Stromal cell of bone marrow (primary cell): ENCODE measurements at places on chromosomes 2 and 18.

- no peak for DNase-seq
Observed at GRCh38 chr2:215556979-215557378, 121.1 kb upstream of the FN1 start.

DNA sequence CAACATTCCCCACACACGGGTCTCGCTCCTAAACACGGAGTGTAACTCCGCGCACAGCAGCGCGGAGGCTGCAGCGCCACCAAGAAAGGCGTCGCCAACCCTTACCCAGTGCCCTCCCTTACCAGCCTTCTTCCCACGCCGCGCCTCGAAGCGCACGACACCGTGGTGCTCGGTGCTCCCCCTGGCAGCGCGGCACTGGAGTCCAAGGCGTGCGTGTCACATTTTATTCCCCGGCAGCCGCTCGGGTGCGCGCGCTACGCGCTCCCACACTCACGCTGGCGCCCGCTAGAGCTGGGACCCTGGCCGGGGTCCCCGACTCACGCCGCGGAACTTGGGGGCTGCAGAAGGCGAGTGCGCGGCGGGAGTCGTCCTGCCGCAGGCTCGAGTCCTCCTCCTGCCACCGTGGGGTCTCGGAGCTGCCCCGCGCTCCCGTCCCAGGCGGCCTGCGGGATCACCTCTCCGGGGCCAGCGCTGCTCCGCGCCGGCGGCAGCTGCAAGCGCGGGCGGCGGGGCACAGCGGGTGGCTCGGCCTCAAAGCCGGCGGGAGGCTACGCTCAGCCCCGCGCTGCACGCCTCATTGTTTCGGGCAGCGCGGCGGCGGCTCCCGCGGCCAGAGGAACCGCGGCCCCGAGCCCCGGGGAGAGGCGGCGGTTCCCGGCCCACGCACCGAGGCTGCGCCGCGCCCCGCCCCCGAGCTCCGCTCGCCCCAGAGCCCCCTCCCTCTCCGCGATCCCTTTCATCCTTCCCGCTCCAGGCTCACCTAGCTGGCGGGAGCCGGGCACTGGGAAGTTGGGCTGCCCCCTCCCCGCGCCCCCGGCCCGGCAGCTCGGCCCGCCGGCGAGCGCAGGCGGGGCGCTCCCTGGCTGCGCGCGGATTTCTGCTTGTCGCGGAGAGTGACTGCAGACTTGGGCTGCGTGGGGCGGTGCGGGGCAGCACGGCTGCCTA is at the start of gene ST6GAL2:
TSS of gene ST6GAL2 (minus strand) at position 197 of the 945 bp plus-strand sequence. CDS start 42,190 bp downstream, outside the sequence.
- no peak for DNase-seq

DNA sequence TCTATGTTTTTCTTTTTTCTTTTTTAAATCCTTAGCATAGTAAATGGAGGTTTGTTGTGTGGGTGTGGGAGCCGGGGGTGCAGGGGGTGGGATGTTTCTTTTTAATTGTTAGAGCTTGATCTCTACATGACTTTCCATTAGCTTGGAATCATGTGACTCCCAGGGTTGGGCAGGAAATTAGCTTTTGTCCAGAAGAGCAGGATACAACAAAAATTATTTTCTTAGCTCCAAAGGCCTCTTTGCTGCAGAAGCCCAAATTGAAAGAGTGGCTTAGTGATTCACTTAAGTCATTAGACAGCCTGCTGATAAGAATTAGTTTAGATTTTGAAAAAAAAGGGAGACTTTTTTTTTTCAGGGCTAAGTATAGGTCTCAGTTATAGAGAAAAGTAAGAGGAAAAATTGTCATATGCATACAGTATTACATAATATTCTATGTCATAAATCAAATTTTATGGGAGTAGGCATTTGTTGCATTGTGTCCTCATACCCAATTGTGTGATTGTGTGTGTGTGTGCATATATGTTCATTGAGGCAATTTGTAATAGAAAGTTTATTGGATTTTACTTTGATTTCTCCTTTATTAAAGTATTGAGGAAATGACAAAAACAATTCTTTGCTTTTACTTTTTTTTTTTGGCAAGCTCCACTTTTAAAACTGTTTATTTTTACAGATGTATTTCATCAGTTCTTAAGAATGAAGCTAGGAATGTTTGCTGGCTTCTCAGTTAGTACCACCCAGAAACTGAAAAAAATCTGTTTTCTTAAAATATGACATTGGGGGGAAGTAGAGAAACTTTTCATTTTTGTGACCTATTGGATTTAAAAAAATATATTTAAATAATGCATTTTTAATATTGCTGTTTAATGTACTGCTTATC is 47.4 kb downstream of the TSPYL6 start:
- peak; percentile 21 for DNase-seq

DNA sequence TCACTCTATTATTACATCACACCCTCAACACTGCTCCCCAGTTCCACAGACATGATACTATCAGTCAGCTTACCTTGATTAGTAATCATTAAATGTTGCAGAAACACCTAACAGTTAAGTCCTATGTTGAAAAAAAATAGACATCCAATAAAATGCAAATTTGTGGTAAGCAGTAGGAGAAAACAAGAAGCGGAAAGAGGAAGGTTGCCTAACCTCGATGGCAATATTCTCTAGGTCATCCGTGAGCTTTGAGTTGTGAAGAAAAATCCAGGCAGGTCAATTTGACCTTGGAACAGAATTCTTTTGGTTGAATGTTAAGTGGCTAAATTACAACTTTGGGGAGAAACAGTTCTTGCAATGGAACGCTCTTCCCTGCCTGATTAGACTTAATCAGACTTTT is 264.4 kb downstream of the AFF3 start:
- no peak for DNase-seq

DNA sequence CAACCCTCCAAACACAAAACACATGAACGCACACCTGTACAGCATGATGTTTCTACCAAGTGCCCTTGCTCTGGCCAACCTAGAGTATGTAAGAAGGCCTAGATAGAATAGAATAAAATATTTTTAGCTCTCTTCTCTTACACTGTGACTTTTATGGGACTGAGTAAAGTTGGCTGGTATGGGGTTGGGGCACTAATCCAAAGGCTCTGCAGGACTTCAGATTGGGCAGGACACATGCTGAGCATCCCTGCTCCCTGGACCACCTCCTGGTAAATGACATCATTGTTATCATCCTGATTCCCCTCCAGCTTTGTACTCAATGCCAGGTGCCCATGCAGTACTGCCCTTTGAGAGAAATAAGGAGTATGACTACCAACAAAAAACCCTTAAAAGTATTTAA is 322.2 kb downstream of the SLC8A1 start:
- DNase-seq, result no peak

DNA sequence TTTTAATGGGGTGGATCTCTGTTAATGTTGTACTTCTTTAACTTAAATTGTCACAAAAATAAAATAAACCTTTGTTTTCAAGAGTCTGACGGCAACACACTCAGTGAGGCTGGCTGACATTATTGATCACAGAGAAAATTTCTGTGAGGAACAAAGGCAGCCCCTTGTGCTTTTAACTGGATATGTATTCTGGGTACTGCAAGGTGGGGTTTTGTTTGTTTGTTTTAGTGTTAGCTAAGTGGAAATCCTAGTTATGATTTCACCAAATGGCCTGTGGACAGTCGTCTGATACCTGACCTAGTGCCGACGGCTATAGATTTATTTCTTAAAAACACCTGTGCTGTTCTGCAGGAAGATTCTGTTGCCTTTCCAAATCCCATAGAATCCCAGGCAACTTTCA is 1329.5 kb upstream of the ZEB2 start:
- no peak for DNase-seq

- DNase-seq, result no peak
Observed at GRCh38 chr2:239715606-239716005, 309.5 kb downstream of the NDUFA10 start.

GRCh38 chr2:105712981-105713596 is 31.6 kb upstream of the NCK2 start:
- no peak for DNase-seq

DNA sequence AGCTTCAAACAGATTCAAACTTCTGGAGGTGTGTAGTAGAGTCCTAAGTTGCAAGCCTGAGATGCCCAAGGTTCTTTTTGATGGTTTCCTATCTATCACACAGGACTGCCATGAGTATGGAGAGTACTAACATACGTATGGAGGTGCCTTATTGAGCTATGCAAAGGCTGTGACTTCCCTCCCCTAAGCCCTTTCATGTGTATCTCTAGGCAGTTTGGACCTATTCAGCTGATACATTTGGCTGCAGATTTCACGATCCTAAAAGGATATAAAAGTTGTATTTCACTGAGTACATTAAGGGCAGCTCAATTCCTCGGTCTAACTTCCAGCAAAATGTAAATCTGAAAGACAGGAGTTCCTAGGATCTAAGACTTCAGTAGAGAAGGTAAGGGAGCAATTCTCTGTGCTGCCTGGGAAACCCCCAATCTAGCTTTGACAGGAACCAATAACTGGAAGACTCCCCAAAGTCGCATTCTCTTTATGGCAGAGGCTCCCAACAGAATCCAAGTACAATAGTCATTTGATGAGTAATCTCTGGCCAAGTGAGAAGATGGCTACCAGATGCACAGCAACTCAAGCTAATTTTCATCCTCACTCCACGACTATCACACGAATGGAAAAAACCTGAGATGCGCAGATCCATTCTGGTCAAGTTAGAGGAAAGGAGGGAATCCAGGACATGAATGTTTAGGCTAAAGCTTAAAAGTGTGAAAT is 83.8 kb downstream of the ATL2 start:
- no peak for DNase-seq

- peak; percentile 98 for DNase-seq
Observed at GRCh38 chr2:38187541-38188011, 111.6 kb upstream of the CYP1B1 start.

DNA sequence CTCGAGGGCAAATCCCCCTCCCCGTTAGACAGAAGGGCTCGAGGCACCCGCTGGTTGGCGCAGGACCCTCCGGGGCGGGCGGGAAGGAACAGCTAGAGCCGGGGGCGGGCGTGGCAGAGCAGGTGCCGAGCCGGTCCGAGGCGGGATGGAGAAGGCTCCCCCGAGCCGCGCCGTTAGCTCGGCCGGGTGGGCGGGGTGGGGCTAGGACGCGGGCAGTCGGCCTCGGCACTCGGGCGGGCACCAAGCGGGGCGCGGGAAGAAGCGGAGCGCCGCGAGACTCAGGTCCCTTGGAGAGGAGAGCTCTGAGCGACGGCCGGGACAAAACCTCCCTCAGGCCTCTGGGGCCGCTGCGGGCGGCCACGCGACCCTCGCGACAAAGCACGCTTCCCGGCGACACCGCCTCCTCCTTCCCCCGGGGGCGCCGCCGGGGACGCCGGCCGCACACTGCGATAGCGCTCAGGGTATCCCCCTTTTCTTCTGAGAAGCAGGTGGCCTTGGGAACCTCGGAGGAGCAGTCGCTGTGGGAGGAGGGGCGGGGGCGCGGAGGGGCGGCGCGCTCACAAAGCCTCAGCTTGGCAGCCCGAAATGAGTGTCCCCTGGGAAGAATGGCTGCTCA is 721 bp downstream of the FHOD3 start:
- no peak for DNase-seq

GRCh38 chr2:126902152-126902835 is 3.6 kb downstream of the TEX51 start:
- no peak for DNase-seq

GRCh38 chr18:39019989-39020388 is 1454.4 kb upstream of the CELF4 start:
- DNase-seq, result no peak

DNA sequence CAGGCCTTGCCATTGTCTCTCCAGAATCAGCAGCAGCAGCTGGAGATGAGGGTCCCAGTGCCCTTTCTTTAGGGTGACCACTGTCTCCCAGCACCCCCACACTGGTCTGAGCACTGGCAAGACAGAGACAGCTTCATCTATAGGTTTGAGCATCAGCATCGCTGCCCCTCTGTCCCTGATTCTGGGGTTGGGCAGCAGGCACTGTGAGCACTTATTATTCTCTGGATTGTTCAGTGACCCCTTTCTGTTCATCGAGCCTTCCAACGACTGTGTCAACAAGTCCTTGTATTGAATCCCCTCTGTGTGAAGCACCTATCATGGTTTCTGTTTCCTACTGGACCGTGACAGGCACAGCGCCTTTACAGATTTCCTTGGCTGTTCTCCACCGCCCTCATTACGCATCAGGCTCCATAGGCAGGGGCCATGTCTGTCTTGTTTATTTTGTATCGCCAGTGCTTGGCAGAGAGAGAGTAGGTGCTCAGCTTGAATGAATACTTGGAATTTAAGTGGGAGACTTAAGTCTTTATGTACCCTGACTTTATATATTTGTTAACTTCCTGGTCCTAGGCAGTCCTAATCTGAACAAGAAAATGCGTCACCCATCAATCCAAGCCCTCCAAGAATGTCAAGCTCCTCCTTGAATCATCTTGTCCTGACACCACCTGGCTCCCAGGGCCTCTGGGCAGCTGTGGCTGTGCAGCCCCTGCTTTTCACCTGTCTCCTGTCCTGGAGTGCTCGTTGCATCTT is 11.4 kb downstream of the MALL start:
- DNase-seq, result no peak

DNA sequence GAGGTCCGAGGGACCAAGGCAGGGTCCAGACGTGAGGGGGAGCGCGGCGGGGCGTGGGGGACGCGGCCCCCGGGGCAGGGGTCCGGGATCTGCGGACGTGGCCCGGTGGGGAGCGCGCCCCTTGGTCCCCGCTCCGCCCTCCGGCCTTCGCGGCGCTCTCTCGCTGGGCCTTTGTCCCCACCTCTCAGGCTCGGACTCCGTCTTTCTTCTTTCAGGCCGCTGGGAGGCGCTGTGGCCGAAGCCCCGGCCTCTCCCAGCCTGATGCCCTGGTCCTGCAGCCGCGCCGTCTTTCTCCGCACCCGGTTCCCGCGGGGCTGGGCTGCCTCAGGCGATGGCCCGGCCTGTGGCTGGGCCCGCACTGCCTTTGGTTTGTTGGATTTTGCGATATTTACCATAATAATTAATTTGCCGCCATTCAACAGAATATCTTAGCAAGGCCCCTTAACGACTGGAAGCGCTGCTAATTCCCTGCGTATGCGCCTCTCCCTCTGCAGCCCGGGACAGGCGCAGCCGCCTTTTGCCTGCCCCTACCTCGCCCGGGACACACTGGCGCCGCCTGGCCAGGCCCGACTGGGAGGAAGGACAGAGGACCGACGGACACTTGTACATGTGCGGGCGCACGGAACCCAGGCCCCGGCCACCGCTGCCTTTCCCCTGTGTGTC is 10.8 kb downstream of the SIX3 start:
- DNase-seq, result peak; percentile 47

DNA sequence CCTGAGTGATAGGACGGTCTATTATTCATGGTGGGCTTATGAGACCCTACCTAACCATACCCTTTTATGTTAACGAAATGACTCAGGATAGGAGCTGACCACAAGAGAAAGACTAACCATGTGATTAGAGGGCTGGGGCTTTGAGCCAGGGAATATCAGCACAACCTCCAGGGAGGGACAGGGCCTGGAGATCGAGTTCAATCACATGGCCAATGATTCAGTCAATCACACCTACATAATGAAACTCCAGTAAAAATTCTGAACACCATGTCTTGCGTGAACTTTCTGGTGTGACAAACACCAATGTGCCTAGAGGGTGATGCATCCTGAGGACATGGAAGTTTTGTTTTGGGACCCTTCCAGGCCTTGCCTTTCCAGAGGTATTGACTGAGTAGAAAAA is 2.2 kb upstream of the TEX51 start:
- no peak for DNase-seq
